ENCODE measurements at places on chromosomes 12 and 14.

GRCh38 chr12:9947674-9948073, 15.5 kb upstream of the CLEC2A start:
- no peak for DNase-seq

DNA sequence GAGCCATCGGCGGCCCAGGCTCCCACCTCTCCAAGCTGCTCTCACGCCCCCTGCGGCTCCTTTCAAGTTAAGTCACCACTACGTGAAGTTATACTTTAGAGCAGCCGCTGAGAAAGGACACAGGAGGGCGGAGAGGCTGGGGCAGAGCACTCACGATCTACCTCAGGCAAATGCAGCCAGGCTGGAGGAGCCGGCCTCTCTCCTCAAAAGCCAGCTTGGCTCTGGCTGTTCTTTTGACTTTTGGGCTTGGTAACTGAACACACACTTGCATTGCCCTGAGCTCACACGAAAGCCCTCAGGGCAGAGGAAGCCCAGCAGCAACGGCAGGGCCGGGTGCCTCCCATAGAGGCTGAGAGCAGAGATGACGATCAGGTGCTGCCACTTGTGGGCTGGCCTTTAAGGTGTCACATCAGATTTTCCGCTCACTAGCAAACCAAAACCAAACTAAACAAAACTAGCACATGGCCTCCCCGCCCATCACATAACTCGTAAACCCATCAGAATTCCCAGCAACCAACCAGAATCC, 75.2 kb downstream of the PITPNM2 start:
- no peak for DNase-seq

DNA sequence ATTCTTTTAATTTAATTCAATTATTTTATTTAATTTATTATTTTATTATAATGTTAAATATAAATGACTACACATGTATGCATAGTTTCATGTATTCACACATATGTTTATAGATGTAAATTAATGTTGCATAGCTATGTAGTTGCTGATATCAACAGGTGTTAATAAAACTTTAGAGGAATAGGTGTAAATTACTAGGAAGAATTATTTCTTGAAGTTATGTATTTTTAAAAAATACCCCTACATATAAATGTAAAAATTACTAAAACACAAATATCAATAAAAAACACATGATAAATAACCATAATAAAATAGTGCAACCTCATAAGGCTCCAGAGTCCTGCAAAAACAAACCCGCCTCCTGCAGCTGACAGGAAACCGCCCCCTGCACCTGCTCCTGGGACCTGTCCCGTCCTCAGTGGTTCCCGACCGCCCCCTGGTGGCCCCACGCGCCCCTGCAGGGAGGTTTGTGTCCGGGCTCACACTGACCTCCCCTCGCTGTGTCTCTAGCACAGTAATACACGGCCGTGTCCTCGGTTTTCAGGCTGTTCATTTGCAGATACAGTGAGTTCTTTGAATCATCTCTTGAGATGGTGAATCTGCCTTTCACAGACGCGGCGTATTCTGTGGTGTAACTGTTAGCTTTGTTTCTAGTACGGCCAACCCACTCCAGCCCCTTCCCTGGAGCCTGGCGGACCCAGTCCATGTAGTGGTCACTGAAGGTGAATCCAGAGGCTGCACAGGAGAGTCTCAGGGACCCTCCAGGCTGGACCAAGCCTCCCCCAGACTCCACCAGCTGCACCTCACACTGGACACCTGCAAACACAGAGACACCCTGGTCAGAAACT, 1264.0 kb downstream of the TMEM121 start:
- DNase-seq: no peak

DNA sequence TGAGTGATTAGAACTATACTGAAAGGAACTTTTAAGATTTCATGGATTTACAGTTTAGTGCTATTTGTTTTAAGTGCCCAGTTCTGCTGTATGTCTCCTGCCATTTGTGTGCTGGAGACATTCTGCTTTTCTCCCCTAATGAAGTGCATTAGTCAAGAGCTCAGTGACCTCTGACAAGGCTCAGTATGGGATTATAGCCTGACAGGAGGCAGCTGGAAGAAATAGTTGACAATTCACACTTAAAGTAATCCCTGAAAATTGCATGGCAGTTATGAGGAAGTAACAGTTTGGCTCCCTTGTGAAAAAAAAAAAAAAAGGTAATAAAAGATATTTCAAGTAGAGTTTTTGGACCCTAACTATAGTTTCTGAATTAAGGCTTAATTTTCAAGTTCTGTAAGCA, 70.3 kb downstream of the ALX1 start:
- DNase-seq: no peak

GRCh38 chr12:121424624-121424975, 24.7 kb downstream of the RNF34 start:
- no peak for DNase-seq
